GM20000 (cell line): ENCODE measurements at places on chromosomes 11 and 22.

DNA sequence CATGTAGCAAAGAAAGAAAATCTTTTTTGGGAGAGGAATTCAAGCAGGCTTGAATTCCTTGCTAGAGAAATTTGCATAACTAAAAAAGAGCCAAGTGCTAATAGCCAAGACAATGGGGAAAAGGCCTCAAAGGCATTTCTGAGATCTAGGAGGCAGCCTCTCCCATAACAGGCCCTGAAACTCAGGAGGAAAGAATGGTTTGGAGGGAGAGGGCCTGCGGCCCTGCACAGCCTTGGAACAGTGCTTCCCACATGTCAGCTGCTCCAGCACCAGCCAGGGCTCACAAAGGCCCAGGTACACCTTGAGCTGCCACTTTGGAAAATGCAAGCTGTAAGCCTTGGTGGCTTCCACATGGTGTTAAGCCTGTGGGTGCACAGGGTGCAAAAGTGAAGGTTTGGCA is 55.5 kb upstream of the TSPAN18 start:
- DNase-seq = no peak

DNA sequence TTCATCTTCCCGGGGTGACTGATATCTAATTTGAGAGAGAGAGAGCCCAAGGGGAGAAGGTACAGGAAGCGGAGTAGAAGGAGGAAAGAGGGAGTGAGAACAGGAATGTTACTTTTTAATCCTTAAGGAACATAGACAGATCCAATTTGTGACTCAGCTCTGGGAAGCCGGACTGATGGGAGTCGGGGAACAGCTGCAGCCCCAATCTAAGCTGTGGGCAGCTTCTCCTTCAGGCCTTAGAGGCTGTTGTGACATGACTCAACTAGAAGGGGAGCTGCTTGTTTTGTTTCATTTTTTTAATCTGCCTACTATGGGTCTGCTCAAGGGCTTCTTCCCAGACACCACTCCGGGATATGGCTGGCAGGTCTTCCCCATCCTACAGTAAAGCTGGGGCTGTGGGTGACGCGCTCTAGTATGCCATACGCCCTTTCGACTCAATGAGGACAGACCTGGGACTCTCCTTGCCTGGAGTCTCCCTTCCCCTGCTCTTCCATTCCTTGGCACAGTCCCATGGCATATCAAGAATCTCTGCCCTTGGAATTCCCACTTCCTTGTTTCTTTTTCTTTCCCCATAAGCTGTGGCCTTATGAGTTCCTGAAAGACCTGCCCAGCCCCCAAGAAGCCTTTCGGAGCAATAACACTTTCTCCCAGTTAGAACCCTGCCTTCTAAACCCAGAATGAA is 103.3 kb upstream of the AKIP1 start:
- DNase-seq = no peak

DNA sequence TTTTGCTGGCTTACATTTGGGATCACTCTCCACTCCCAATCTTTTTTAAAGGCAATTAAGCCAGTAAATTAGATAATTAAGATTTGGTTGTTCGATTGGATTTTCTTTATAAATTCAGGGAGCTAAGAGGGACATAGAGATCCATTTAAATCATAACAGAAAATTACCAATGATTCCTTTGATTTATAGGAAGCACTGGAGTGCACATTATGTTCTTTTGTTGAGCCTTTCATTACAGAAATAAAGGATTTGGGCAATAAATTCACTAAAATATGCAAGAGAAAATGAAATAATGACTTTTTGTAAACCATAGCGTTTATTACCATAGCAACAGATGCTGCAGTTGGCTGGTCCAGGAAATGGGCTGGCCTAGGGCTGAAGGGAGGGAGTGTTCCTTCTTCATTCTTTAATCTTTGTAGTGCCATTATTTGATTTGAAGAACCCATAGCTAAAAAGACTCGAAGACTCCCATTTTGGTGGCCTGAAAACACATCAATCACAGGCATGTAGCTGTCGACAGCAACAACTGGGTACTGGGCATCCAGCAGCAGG is 73.0 kb downstream of the C2CD3 start:
- no peak for DNase-seq

DNA sequence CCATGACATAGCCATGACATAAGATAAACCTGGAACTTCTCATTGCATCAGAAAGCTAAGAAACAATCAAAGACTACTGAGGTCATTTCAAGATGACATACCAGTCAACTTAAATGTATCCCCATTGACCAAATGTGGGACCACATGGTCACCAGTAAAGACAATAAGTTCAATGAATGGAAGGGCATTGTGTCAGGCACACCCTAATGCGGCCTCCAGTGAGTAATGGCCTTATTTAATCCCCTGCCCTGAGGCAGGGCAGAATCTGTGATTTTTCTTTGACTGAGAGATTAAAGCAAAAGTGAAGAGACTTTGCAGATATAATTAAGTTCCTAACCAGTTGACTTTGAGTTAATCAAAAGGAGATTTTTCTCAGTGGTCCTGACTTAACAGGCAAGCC is 17.3 kb upstream of the SYT8 start:
- no peak for DNase-seq

- DNase-seq = no peak
These were observed 33.2 kb downstream of the PPP2R1B start for GRCh38 chr11:111733016-111733415.
